ENCODE measurements at places on chromosomes 2 and 18.
A peak's percentile ranks its signal among the peaks of the same experiment; 100 is the strongest.

DNA sequence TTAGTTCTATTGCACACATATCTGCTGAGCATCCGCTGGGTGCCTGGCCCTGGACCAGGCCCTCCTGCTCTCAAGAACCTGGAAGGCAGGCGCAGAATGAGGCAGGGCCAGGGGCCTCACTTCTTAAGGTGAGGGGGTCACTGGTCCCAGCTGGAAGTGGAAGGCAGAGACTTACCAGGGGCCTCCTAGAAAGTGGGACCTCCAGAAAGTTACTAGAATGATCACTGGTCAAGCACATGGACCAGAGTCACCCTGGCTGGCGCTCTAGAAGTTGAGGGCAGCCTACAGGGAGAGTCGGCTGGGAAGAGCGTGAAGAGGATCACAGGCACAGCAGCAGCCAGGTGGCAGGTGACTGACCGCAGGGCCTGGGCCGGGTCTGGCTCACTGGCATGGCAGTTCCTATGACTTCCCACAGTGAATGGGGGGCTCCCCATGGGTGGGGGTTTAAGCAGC, 26.1 kb upstream of the MAL start:
- no peaks in the 10 kb centered on the region for H3K4me1 ChIP-seq
- no peaks in the 10 kb centered on the region for H3K36me3 ChIP-seq
- peaks cover 18% of the 10 kb centered on the region for H3K27me3 ChIP-seq
- DNase-seq, result no peak

GRCh38 chr2:224885836-224886547, 156.3 kb downstream of the DOCK10 start:
- H3K36me3 ChIP-seq, result peaks cover 92% of the 10 kb centered on the region
- DNase-seq, result no peak
- no peak overlapping the region for H3K4me3 ChIP-seq
- H3K27ac ChIP-seq, result peak overlapping the region; percentile 7

DNA sequence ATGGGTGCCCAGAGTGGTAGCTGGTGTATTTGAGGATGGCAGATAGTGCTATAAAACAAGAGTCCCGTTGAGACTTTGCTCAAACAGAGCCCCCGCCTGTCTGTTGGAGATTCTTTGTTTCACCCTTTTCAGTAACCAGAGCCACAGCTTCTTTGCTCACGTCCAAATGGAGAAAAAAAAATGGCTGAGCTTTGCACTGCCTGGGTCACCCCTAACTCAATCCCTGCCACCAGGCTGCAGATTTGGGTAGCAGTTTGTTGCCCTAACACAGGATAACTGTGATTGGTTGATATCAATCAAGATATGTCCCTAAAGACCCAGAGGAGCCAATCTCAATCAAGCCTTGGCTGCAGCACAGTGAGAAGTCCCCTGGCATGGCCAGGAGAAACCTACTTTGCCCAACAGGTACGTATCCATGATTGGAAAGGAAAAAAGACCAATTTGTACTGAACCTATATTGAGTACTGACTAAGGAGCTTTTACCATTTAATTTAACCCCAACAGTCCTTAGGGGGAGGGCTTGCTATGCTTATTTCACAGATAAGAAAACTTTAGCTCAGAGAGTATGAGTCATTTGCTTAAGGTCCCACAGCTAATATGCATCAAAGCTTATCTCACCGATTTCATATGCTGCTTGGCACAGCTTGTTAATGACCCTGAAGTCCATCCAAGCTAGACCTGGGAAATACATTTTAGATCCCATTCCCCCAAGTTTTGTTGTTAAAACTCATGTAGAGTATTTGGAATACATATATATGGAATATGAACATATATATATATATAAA, 72.0 kb upstream of the SH3BP4 start:
- peaks cover 9% of the 10 kb centered on the region for H3K4me1 ChIP-seq
- H3K27ac ChIP-seq, result no peak overlapping the region
- DNase-seq, result no peak
- H3K27me3 ChIP-seq, result peaks cover 7% of the 10 kb centered on the region

- DNase-seq, result no peak
- peaks cover 49% of the 10 kb centered on the region for H3K27me3 ChIP-seq
- no peak overlapping the region for H3K27ac ChIP-seq
- H3K36me3 ChIP-seq, result no peaks in the 10 kb centered on the region
Measured at GRCh38 chr18:62324181-62324828, 805 bp upstream of the TNFRSF11A start.

- peaks cover 5% of the 10 kb centered on the region for H3K27me3 ChIP-seq
- no peaks in the 10 kb centered on the region for H3K36me3 ChIP-seq
- no peak overlapping the region for H3K27ac ChIP-seq
- no peaks in the 10 kb centered on the region for H3K4me1 ChIP-seq
Measured at GRCh38 chr2:84474176-84474575, 15.1 kb upstream of the SUCLG1 start.

DNA sequence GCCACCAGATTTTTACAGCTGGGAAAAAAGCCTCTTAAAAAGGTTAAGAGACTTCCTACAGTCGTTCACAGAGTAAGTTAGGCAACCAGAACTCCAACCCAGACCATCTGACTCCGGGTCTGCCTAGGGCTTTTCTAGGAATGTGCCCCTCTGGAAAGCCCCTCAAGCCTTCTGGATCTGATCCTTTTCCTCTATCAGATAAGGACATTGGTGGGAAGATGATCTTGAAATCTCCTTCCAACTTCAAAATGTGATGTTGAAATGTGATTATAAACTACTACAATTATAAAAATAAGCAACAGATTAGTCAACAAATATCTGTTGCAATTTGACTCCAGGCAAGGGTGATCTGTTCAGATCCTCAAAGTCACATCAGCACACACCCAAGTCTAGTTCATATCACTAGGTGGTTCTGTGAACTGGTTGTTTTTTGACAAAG, 270.4 kb downstream of the ARHGAP15 start:
- H3K4me1 ChIP-seq, result peaks cover 15% of the 10 kb centered on the region
- H3K27ac ChIP-seq, result no peak overlapping the region
- no peak overlapping the region for H3K4me3 ChIP-seq
- peaks cover 22% of the 10 kb centered on the region for H3K36me3 ChIP-seq
- no peaks in the 10 kb centered on the region for H3K27me3 ChIP-seq

GRCh38 chr2:18413676-18414396, 146.6 kb downstream of the RDH14 start:
- no peak for DNase-seq
- H3K27ac ChIP-seq, result no peak overlapping the region
- no peaks in the 10 kb centered on the region for H3K4me1 ChIP-seq
- H3K27me3 ChIP-seq, result peaks cover 4% of the 10 kb centered on the region
